Keratinocyte (primary cell): ENCODE measurements at places on chromosomes 12 and 14.

DNA sequence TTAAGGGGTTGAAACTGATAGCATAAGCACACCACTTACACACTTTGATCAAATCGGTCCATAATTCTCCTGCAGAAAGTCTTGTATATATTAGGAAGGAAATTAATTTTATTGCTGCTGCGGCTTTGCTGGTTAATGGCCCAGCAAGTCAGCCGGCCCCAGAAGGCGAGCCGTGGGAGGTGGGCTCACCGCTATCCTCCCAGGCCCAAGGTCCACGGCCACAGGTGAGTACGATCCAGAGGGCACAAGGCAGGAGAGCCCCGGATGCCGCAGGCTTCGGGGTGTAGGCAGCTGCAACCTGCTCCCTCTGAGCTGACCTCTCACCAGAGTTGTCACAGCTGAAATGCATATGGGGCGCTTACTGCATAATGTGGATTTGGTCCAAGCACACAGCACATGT is 165.7 kb downstream of the TBX5 start:
- no peak for DNase-seq

- DNase-seq: no peak
These were observed 711.9 kb downstream of the C12orf50 start for GRCh38 chr12:87317302-87317701.

DNA sequence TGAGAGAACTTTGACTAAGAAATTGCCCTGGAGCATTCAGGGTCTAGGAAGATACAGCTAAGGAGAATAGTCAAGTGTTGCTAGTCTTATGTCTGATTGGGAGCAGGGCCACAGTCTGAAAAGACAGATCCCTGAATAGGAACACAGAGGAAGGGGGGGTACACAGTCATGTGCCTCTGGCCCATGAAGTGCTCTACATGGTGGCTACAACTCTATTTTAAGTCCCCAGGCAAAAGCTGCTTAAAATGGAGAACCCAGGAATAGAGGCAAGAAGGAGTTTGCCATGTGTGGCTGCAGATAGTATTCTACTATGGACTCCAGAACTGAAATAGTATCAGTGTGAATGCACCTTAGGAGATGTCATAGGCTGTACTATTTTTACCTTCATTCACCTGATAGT is 118.0 kb upstream of the NPAS3 start:
- no peak for DNase-seq

DNA sequence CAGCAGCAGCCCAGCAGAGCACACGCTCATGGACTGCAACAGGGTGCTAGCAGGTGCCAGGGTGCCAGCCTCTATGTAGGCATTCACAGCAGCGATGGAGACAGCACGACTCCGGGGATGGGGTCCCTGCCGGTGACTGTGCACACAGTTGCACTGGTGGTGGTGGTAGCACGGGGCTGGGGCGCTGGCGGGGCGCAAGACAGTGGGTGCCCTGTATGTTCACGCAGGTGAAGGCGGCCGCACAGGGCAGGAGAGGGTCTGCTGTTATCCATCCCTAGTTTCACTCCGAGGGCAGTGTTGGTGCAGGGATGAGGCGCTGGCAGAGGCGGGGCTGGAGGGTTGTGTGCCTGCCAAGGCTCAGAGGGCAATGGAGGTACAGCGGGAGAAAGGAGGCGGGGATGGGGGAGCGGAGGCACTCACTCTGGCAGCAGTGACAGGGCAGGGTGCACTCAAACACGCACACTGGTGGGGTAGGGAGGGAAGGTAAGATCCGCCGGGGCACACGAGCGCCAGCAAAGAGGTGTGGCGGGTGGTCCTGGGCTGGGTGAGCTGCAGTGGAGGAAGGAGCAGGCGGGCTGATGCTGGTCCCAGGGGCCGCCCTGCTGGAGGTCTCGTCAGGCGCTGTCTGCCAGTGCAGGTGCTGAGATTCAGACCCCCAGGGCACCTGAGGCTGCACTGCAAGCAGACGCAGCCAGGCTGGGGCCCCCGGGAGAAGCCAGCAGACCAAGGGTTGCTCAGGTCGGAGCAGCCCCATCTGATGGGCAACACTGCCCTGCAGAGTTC is 76.7 kb downstream of the GALC start:
- DNase-seq: no peak

DNA sequence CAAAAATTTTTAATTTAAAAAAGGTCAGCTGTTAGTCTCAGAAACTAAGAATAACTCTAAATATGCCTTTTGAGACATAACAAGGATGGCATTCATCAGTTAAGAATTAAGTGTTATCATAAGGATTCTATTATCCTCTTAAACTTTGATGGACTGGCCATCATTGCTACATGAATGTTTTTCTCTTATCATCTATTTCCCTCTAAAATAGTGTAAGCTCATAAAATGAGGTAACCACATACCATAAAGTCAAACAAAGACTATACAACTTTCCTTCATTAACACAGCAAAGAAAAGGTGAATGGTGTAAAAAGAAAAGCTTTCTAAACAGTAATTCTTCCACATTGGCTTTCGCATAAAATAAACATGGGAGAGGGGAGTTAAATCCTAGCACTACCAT is 41.1 kb downstream of the TMTC1 start:
- DNase-seq: no peak

GRCh38 chr12:93776581-93777018 is 99.4 kb downstream of the CRADD start:
- DNase-seq: no peak

GRCh38 chr14:50785457-50786063 is 45.4 kb downstream of the NIN start:
- no peak for DNase-seq

GRCh38 chr12:94126067-94126466 is 22.3 kb upstream of the PLXNC1 start:
- DNase-seq: no peak

DNA sequence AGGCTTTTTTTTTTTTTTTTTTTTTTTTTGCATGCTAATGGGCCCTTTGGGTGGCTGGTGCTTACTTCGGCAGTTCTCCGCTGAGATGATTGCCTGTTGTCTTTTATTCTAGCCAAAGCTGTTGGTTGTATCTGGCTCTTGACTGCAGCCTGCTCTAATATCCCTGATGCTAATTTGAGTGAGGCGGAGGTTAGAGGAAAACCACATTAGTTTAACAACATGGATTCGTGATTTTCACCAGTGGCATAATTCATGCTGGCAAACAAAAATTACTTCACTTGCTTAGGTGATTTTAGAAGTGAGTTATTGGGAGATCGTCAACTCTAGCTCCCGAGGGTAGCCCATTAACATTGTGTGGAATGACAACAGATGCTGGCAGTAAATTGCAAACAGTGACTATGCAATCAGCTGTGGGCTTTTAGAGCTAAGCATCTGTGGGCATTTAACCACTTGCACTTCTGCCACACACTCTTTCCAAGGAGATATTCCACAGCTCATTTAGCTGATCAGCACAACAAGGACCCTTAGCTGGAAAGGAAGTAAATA is 97.6 kb upstream of the ZDHHC17 start:
- no peak for DNase-seq

DNA sequence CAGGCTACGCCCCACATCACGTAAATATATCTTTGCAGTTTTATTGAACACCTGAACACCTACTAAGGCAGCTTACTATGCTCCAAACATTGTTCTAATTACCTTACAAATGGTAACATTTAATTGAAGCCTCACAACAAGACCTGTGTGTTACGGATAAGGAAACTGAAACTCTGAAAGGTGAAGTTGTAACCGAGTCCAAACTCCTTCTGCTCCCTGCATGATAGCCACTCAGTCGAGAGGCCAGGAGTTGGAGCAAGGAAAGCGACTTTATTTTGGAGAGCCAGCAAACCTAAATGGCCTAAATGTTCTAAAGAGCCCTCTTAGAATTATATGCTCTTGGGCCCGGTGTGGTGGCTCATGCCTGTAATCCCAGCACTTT is 12.6 kb upstream of the TRPV4 start:
- no peak for DNase-seq

GRCh38 chr12:116018282-116018681 is 259.2 kb downstream of the MED13L start:
- DNase-seq: no peak

- no peak for DNase-seq
These were observed 19.2 kb downstream of the MTHFD1 start for GRCh38 chr14:64407329-64407728.

GRCh38 chr12:55742719-55743405 is at the start of gene GDF11:
GDF11 (plus strand) TSS chr12:55743122; CDS start chr12:55743317, 195 bp downstream.
- DNase-seq: no peak

- DNase-seq: no peak
These were observed 117.2 kb upstream of the FZD10 start for GRCh38 chr12:130044991-130045621.

DNA sequence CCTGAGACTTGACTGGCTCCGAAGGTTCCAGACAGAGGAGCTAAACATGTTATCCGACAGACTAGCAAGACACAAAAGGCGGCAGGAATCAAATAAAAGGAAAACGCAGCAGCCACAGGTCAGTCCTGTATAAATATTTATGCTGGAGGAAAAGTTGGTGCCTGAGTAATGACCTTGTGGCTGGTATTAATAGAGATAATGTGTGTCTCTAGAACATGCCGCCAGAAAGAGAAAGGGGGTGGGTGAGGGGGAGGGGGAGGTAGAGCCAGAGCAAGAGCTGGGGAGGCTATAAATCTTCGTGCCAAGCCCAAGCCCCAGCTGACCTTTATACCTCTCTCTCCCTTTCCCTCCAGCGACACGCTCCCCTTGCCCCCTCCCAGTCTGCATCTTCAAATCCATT is 590.4 kb downstream of the MED13L start:
- DNase-seq: no peak

DNA sequence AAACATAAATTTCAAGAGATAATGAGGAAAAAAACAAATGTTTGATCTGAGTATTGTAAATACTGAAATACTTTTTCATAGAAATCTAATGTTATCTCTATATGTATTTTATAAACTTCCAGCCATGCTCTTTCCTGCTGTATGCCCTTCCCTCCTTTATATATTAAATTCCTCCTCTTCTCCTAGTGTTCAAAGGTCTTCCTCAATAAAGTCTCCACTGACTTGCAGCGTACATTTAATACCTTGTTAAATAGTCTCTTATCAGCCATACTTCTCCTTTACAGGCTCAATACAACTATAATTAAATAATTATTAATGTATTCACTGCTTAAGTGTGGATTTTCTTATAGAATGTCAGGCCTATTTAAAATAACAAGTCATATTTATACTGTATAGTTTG is 26.0 kb downstream of the ERGIC2 start:
- DNase-seq: no peak

GRCh38 chr14:77041881-77042545 is 13.5 kb upstream of the IRF2BPL start:
- DNase-seq: no peak

DNA sequence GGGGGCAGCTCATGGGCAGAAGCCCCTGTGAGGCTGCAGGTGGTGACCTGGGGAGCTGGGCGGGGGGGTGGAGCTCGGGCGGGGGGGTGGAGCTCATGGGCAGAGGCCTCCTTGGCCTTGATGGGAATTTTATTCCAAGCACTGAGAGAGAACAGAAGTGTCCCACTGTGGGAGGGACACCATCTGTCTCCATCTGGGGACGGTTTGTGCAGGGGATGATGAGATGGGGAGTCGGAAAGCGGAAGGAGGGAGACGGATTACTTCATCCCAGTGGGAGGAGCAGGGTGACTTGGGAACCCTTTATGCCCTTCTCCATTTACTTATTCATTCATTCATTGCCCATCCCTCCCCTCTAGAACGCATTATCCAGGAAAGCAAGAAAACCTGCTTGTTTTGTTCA is 304.7 kb downstream of the ADGRD1 start:
- DNase-seq: no peak

DNA sequence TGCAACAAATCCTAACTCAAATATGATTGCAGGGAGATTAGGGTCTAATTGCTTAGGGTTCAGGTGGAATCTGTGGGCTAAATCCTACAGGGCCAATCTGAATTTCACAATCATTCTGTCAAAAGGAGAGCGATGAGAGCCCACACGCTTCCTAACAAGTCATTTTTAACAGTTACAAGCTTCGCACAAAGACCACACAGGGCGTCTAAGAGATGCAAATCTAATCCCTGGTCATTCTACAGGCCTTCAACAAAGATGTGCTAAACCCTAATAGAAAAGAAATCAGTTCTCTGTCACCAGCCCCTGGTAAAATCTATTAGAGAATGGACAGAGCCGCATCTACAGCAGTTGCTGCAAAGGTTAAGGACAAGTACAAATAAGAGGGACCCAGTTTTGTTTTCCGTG is 15.3 kb downstream of the NKX2-1 start:
- no peak for DNase-seq

DNA sequence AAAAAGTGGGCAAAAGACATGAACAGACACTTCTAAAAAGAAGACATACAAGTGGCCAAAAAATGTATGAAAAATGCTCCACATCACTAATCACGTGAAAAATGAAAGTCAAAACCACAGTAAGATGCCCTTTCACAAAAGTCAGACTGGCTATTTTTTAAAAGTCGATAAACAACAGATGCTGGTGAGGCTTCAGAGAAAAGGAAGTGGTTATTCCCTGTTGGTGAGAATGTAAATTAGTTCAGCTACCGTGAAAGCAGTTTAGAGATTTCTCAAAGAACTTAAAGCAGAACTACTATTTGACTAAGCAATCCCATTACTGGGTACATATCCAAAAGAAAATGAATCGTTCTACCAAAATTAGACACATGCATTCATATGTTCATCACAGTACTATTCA is 237.0 kb downstream of the KIF21A start:
- DNase-seq: no peak

- DNase-seq: no peak
These were observed 82.9 kb upstream of the MAP1LC3B2 start for GRCh38 chr12:116476227-116476822.

DNA sequence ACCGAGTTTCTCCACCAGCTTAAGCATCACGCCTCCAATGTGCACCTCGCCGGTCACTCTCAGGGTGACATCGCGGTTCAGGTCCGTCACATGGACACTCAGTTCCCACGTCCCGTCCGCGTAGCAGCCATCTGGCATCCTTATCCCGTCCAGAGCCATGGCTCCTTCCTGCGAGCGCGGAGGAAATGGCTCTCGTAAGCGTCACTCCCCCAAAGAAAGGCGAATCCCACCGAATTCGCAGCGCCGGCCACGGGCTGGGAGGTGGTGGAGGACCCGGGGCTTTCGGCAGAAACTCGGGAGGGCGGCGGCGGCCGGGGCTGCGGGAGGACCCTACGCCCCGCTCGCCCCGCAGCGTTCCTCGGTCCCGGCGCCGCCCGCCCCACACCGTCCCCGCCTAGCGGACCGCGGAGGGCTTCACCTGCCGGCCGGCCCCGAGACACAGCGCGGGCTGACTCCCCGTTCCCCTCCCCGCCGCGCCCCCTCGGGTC is 396 bp downstream of the FERMT2 start:
- DNase-seq: no peak

- peak; percentile 76 for DNase-seq
These were observed 5.0 kb upstream of the SRSF9 start for GRCh38 chr12:120474616-120474960.

DNA sequence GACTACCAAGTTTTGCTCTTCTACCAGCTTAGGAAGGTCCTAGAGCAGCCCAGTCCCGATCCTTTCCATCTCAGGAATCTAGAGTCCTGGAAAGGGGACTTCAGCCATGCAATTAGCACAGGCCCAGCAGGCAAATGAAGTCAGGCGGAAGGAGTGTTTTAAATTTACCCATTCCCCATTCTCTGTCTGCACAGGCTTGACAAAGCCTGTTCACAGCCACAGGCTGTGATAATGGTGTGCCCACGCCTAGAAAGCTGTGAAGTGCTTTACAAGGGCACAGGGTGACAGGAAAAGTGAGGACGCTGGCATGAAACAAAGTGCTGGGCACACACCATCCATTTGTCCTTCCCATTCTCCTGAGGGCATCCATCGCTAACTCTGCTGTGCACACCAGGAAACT is 79.0 kb downstream of the PITPNM2 start:
- DNase-seq: no peak
